Thyroid gland (tissue), 4 donors: ENCODE measurements at places on chromosomes 13 and 19. TPM values are rescaled to one million over a fixed set of nuclear protein-coding genes. Genes with fewer than 3 reads are reported as not detected.
A peak's percentile ranks its signal among the peaks of the same experiment; 100 is the strongest.

- no peak for DNase-seq
These were observed 209.6 kb downstream of the KLF12 start for GRCh38 chr13:73924607-73925006.

- no peak for DNase-seq
These were observed 126.1 kb downstream of the FGF9 start for GRCh38 chr13:21796775-21797514.

DNA sequence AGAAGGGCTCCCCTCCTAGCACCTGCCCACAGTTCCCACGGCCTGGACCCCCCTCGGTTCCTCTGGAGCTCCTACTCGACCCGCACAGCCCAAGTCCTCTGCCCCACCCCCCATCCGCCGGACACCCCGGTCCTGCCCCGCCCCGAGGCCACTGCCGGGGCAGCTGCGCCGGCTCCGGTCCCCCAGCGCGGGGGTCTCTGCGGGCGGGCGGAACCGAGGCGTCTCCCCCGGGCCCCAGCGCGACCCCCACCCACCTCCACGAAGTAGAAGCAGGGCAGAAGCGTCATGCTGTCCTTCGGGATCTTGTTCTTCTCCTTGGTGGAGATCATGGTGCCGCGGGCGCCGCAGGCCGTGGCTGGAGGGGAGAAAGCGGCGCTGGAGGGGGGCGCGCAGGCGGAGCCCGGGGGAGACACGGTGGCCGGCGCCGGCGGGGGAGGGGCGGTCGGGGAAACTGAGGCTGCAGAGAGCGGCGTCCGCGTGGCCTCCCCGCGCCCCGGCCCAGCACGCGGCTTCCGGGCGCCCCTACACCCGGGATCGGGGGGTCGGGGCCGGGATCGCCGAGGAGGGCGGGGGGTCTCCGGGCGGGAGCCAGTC, 427 bp downstream of the PLPPR3 start:
- no peak for DNase-seq

DNA sequence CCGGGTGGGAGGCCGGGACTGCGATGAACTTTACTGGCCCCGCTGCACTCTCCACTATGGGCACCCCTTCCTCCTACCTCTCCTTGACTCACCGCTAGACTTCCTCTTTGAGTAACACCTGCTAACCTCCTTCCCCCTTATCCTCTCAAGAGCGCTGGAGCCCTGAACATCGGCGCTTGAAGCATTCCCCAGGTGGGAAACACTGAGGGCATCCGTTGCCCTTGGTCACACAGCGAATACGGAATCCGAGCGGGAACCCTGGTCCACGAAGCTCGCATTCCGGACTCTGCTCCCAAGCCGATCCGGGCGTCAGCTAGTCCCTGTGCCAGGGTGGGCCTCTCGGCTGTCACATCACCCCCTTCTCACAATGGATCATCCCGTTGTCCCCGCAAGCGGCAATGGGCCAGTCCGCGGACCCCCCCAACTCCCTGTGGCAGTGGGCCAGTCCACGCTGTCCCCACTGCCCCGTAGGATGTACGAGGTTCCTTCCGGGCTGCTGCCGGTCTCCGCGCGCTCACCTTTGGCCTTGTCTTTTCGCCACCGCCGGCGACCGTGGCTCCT, 4.2 kb downstream of the LIPE start:
- no peak for DNase-seq

DNA sequence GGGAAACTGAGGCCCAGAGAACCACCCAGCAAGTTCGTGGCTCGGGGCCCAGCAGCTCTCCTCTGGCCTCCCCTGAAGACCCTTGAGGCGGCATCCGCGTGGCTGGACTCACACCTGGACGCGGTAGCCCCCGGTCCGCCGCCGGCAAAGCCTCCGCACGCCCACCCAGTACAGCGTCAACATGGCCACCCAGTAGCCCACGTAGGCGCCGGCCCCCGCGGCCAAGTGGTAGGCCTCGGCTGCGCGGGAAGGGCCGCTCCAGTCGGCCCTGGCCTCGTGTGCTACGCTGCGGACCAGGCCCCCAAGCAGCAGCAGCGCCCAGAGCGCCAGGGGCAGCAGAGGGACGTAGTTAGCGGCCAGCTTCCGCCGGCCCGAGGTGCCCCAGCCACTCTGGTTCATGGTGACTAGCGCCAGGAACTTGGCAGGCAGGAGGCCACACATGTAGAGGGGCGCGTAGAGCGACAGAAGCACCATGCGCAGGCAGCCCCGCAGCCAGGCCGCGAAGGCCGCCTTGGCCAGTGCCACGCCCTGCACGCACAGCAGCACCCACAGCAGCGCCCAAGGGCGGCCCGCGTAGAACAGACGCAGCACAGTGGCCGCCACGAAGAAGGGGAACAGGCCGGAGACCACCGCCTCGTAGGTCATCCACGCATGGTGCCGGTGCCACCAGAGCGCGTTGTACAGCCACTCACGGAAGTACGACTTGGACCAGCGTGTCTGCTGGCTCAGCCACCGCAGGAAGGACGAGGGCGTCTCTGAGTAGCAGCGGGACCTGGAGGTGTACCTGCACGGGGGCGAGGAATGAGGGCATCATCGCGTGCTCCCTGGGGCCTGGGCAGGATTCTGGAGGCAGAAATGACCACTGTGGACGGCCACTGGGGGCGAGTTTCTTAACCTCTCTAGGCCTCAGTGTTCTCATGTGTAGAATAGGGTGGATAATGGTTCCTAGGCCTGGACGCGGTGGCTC, 10.2 kb downstream of the HAS1 start:
- DNase-seq: no peak

DNA sequence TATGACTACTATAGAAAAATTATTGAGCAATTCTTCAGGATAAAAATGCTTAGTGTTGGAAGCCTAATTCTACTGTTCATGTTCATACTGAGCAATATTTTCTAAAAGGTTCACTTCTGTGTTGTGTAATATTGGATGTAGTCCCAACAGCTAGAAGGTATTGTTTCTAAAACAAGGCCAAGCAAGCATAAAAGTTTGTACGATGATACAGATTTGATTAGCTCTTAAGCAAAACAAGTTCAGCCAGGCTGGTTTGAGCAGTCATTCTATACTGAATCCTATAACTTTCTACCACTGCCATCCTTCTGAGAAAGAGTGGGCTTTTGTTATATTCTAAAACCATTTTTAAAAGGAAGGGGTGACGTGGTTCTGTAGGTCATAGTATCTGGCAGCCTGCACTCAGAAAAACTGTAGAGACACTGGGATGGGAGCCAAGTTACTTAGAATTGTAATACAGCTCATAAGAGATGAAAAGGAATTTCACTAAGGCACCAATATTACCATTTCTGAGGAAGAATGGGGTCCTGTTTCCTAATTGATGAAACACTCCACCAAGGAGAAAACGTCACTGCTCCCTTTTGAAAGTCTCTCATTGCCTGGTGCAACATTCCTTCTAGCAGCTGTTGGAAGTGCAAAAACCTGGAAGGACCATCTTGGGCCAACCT, 275.0 kb upstream of the DACH1 start:
- no peak for DNase-seq

GRCh38 chr19:8361921-8362793, 1.8 kb upstream of the ANGPTL4 start:
- peak; percentile 99 for DNase-seq

DNA sequence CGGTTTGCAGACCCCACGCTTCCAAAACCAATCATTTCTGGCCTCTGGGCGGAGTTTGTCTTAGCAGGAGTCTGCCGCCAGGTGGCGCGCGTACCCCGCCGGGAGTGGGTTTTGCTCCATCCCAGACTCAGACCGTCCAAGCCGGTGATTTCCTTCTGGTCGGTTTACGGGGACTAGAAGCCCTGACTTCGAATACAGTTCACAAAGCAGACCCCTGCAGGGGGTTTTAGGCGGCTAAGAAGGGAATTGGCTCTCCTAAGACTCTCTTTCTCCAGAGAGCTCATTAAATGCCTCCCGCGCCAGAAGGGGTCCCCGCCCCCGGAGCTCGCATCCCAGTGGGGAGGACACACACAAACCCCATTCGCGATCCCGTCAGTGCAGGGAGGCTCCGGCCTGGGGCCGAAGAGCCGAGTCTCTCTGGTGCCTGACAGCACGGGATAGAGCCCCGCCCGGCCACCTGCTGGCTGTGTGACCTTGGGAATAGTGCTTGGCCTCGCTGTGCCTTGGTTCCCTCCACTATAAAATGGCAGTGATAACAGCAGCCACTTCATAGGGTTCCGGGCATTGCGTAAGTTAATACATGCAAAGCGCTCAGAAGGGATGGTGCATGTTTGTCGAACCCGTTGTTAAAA, 8.6 kb upstream of the NUP62 start:
- peak; percentile 78 for DNase-seq

GRCh38 chr13:109163037-109163379, 533.6 kb downstream of the MYO16 start:
- DNase-seq: no peak

GRCh38 chr13:43573802-43574514, 212.8 kb downstream of the ENOX1 start:
- no peak for DNase-seq

FNDC3A gene
- 90.3 TPM for total RNA-seq

DNA sequence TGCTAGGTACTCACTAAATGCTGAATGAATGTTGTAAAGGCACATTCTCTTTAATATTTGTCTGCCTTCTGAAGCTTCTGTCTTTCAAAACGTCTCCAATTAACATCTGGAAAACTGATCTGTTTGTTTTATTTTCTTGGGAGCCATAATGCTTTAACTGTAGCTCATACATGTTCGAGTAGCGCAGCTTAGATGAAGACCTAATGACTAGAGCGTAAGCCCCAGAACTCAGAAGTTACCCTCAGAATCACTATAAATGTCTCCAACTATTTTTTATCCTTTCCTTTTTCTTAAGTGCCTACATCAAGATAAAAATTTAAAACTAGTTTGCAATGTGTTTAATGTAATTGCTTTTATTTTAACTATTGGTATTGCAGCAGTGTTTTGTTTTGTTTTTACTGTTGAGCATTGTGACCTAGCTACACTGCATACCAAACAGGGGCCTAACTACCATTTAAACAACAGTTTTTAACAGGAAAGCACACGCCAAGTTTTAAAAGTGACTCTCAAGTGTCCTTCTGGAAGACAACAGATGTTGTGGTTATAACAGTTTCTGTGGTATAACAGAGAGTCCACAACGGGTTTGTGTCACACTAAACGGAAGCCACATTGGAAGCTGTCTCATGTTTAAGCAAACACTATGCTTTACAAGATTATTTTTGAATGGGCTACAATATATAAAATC, 42.0 kb downstream of the MRPL57 start:
- DNase-seq: no peak

CEACAM4 gene
- 3.5 TPM for total RNA-seq

LRRC63 gene
- total RNA-seq: not detected

DNA sequence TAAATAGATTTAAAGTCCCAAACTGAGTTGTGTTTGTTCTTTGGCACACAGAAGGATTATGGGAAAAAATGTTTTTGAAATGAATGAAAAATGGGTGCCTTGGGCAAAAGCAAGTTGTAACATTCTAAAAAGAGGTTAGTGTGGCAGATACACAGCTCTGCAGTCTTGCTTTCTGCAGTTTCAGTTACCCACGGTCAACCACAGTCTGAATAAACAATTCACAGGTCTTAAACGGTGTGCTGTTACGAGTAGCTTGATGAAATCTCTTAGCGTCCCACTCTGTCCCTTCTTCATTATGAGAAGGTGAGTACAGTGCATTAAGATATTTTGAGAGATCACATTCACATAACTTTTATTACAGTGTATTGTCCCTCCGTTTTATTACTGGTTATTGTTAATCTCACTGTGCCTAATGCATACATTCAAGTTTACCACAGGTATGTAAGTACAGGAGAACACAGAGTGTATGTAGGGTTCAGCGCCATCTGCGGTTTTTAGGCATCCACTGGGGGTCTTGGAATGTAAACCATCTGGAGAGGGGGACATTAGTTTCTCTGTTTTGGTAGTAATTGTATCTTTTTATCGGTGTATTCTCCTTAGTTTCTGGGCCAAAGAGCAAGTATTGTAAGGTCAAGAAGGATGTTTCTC, 8.1 kb downstream of the FARP1 start:
- no peak for DNase-seq
